ENCODE measurements at places on chromosomes 13 and 19.

DNA sequence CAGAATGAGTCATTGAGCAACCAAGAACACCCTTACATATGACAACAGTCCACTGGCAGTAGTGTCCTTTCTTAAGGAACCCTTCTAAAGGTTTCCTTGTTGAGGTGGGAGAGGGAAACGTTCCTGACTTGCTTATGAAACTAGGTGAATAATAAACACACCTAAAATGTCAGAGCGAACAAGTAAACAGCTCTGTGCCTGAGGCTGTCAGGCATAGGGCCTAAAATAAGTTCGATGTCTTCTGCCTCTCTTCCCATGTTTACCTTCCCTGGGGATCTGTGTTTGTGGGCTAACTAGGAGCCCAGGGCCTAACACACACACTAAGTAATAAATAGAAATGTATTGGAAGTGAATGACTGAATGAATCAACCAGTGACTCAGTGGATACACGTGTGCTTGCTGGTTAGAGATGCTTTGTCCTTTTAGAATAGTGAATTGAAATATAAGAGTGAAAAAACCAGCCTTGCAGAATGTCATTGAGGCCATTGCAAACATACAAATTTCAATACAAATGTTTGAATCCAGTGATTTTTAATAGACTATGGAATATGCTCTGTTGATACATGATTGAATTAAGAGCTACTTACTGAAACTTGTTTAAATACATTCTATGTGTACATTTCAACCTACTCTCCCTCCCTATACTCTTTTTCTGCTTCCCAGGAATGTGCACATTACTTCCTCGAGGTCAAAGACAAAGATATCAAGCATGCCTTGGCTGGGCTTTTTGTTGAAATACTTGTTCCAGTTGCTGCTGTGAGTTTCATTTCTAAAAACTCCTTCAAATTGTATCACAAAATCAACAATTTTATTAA is 102.9 kb downstream of the FRY start:
- DNase-seq = peak; percentile 21

GRCh38 chr19:45814851-45815480 is at the start of gene RSPH6A:
Gene RSPH6A (minus strand): TSS chr19:45815308. CDS start chr19:45815176, 132 bp downstream.
- DNase-seq = no peak

DNA sequence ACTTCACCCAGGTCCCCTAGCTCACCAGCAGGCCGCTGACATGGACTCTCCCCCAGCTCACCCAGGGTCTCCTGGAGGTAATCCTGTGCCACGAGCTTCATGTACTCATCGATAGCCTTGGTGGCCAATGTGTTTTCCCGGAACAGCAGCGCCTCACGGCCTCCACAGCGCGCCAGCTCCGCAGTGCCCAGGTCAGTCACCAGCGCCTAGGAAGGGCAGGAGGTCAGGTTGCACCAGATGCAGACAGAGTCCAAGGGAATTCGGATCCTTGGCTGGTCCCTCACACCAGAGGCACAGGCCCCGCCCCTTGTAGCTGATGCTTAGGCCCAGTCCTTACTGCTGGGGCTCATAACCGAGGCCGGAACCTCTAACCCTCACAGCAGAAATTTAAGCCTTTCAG is 6.7 kb upstream of the WIZ start:
- no peak for DNase-seq

GRCh38 chr13:33381906-33382305 is 96.4 kb upstream of the STARD13 start:
- no peak for DNase-seq

DNA sequence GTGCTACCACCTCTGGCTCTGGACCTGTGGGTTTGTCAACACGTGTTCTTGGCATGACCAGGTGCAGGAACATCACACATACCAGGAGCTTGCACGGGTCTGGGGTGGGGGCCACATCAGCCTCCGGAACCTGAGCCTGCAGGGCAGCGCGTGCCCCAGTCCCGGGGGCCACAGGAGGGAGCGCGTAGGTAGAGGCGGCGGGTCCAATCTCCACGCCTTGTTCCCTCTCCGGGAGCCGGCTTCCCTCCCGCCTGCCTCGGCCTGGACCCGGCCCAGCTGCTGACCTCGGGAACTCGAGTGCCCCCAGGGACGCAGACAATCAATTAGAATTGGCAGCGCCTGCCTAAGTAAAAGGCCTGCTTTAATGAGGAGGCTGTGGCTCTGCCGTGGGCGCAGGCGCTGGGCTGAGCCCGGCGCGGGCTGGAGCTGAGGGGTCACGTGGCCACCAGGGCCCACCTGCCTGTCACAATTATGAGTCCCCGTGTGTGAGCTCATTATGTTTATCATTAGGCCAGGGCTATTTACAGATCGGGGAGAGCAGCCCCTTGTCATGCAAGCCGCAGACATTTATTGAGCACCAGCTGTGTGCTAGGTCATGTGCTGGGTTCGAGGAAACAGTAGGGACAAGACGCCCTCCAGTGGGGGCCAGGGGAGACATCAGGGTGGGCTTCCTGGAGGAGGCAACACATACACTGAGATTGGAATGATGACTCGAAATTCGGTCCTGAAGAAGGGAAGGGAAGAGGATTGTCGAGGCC is 32.2 kb upstream of the TNFAIP8L1 start:
- DNase-seq = no peak

- DNase-seq = no peak
Observed at GRCh38 chr19:54282686-54283470, 2.0 kb upstream of the LILRB2 start.

DNA sequence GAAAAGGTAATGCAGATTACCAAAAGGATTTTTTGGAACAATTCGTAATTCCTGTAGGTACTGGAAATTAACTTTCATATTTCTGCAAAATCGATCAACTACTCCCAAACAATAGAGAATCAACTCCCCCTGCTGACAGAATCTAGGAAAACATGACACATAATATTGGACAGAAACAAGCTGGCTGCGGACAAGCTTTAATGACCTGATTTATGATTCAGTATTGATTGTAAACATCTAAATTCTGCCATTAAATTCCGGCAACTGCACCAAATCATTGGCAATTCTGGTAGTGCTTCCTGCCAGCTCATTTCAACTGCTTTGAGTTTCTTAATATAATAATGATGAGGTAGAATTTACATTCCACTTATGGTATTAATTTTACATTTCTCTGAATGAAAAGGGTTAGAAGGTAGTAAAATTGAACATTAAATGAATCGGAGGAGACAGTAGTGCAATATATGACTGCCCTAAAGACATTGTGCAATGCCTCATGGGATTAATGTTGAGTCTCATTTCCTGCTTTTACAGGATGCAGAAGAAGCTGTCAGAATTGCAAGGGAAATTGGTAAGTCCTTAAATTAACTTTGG is 146.5 kb downstream of the PCCA start:
- DNase-seq = peak; percentile 57

DNA sequence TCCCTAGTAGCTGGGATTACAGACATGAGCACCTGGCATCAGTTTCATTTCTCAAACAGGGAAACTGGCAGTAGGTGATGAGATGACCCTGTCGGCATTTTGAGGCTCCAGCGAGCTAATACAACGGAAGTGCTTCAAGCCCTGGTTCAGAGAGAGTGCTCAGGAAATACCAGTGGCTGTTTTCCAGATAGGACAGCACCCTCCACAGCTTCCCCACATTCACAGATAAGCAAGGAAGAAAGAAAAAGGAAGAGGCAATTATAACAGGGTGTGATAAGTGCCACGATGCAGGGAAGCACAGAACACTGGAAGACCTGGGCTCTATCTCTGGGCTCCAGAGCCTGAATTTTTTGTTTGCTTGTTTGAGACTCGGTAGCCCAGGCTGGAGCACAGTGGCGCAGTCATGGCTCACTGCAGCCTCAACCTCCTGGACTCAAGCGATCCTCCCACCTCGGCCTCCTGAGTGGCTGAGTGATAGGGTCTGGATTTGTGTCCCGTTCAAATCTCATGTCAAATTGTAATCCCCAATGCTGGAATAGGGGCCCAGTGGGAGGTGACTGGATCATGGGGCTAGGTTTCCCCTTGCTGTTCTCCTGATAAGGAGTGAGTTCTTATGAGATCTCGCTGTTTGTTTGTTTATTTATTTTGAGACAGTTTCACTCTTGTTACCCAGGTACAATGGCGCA is 43.5 kb downstream of the PIN1 start:
- DNase-seq = no peak

DNA sequence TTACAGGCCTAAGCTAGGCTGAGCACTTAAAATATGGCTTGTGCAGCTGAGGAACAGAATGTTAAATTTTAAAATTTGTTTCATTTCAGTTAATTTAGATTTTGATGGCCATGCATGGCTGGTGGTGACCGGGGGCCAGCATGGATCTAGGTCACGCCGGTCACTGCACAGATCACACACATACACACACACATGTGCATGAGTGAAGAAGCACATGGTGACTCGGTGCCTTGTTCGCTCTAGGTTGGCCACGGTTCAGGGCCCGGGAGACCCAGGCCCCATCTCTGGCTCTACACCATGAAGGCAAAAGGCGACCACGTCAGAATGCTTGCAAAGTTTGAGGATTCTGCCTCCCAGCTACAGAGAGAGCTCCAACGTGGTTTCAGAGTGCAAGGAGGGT is 28.0 kb downstream of the ZFR2 start:
- no peak for DNase-seq

DNA sequence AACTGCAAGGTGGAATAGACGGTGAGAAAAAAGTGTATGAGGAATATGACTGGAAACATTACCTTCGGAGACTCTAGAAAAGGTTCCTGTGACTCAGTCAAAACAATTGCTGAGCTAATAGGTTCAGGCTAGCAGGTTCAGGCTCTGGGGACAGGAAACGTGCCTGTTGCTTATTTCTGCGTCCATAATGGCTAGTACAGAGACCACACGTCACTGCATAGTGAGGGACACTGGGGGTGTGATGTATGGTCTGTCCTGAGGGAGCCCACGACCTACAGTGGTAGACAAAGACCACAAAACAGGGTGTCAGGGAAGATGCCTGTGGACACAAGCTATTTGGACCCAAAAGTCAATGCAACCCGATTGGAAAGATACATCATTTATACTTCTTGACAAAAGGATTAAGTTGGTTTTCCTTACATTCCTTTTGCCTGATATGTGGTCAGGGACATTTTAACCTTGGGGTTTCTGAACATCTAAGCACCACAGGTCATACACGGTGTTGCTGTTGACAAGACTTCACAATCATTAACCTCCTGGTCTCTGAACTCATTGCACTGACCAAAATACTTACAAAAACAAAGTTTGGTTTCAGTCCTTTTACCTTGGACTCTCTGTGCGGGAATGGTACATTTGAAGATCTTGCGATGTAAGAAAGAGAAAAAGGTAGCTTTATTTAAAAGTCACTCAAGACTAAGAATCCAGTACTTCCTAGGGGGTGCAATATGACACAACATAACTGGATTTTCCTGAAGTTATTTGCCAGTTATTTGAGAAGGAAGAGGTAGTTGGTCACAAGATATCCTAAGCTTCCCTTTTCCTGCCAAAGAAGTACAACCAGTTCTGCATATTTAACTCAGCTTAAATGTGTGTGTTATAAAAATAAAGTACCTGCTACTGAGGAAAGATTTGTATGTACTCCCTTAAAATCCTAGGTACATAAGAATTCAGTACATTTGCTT is 20.0 kb downstream of the CRYL1 start:
- no peak for DNase-seq

DNA sequence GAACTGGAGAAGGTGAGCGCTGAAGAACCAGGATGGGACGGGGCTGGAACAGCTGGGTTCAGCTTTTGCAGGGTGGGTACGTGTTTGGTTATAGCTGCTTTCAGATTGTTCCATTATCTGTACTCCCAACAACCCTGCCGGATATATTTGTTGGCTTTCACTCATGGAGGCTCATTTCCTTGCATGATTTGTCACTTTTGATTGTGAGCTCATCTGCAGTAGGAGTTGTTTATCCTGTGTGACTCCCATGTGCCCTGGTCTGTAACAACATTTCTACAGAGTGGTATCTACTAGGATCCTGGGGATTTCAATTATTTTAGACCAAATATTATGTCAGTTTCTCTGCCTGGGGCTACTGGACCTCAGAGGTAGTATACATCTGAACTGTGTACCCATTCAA is 5.4 kb downstream of the ARL11 start:
- no peak for DNase-seq

GRCh38 chr19:32671883-32672593 is 2.9 kb downstream of the ANKRD27 start:
- no peak for DNase-seq

GRCh38 chr13:31015199-31015598 is 82.7 kb downstream of the TEX26 start:
- peak; percentile 22 for DNase-seq

DNA sequence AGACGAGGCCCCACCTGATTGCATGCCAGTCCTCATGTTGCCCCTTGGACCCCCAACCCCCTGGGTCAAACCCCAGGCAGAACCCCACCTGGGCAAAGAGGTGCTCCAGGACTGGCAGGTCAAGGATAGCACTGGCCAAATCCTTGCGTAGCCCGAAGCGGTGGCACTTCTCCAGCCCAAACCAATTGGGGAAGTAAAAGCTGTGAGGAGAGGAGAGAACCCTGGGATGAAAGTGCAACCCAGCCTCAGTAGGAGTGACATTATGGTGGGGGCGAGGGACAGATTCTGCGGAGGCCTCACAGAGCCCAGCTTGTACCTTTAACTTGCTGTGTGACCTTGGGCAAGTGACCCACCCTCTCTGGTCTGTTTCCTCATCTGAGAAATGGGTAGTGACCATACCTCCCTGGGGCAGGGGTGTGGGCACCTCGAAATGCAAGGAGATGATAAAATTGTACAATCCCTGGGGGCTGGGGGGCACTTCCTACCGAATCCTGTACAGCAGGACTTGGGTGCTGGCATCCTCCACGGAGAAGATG is 4.4 kb downstream of the JAK3 start:
- DNase-seq = no peak

DNA sequence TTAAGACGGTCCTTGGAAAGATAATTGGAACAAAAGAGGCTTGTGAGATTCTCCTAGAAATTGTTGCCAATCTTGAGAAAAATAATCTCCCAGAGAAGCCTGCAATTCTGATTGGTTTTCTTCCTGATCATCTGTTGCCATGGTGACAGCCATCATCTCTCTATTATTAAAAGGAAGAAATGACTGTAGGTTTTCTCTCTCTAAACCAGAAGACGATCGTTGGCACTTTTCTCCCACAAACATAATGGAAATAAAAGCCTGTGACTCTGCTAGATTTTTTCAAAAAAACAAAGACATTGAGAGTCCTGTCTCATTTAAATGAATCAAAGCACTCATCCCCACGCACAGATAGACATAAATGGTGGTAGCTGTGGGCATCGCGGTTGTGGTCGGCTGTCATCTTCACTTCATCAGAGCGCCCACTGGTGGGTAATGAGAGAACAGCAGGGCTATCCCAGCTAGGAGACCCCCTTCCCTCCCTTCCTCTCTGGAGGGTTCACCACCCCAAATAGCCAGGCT is 21.7 kb upstream of the CALM3 start:
- no peak for DNase-seq

DNA sequence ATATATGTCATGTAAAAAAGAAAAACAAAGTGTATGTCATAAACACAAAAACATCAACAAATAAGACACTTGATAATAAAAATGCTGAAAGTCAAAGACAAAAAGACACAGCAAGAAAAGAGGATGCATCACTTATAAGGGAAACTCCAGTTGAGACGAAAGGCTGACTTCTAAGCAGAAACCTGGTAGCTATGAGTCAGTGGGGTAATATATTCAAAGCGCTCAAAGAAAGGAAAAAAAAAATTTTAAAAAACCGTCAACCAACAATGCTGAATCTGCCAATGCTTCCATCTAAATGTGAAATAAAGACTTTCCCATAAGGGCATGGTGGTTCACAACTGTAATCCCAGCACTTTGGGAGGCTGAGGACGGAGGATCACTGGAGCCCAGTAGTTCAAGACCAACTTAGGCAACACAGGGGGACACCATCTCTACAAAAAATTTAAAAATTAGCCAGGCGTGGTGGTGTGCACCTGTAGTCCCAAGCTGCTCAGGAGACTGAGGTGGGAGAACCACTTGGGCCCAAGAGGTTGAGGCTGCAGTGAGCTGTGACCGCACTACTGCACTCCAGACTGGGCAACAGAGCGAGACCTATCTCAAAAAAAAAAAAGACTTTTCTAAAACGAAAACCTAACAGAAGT is 24.0 kb downstream of the USP12 start:
- DNase-seq = no peak
